Activated CD8-positive, alpha-beta T cell treated with anti-CD3 and anti-CD28 coated beads for 36 hours (primary cell): ENCODE measurements at places on chromosomes 5 and 9. TPM values are rescaled to one million over a fixed set of nuclear protein-coding genes. Genes with fewer than 3 reads are reported as not detected.

DBH gene
- not detected for total RNA-seq

HACD4 gene
- 4.1 TPM for total RNA-seq

DNA sequence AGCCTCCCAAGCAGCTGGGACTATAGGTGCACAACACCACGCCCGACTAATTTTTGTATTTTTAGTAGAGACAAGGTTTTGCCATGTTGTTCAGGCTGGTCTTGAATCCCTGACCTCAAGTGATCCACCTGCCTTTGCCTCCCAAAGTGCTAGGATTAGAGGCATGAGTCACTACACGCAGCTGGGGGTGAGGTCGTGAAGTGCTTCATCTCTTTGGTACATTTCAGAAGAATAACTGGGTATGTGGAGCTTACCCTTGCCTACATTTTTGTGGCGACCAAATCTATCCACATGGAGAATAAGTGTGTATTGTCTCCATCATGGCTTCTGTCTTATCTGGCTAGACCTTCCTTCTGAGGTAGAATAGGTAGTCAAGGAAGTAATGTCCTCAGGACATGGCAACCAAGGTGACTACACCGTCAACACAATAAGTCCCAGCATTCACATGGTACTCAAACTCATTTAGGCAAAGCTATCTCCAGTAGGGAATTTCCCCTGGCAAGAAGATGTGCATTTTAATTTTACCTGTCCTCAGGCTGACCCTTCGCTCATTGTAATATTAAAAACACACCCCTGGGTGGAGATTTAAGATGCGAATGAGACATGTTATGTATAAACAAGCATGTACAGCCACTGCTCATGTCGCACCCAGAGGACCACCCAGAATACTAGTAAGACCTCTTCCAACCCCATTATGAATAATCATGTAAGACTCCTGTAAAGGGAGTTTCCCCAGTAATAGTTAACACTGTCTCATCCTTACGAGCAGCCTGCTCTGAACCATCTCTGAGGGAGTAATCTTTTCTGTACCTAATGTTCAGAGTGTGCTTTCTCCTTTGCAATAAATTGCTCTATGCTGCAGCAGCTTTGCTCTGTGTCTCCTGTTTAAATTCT is 1173.2 kb downstream of the TAF11L14 start:
- no peak overlapping the region for H3K27ac ChIP-seq
- peaks cover 2% of the 10 kb centered on the region for H3K27me3 ChIP-seq
- no peak for DNase-seq
- H3K36me3 ChIP-seq = no peaks in the 10 kb centered on the region
- H3K4me3 ChIP-seq = no peak overlapping the region

DNA sequence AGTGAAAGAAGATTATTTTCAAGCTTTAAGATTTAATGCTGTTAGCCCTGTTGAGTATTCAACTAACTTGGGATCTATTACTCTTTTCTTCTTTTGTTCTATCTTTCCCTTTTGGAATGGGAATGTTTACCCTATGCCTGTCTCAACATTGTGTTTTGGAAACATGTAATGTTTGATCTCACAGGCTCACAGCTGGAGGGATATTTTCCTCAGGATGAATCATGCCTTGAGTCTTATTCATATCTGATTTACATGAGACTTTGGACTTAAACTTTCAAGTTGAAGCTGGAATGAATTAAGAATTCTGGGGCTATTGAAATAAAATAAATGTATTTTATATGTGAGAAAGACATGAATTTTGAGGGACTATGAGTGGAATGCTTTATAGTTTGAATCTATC is 607.8 kb upstream of the PTGER4 start:
- no peaks in the 10 kb centered on the region for H3K36me3 ChIP-seq
- no peak overlapping the region for H3K27ac ChIP-seq
- no peak for DNase-seq
- no peak overlapping the region for H3K4me3 ChIP-seq

DNA sequence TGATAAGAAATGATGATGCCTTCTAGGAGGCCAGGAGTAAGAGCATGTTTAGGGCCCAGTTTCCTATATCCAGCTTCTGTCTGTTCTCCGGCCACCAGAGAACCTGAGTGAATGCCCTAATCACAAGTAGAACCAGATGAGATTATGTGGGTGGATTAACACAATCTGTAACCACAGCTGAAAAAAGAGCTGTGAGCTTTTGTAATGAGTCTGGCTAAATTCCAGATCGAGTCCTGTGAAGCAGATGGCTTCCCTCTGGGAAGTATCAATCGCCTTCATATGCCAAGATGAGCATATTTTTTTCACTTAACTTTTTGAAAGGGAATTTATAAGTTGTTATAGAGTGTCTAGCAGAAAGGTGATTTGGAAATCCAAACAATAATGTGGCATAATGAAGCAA is 99.8 kb downstream of the NNT start:
- no peak overlapping the region for H3K4me3 ChIP-seq
- H3K27me3 ChIP-seq = no peaks in the 10 kb centered on the region
- peaks cover 51% of the 10 kb centered on the region for H3K36me3 ChIP-seq
- no peak for DNase-seq
- no peaks in the 10 kb centered on the region for H3K4me1 ChIP-seq

DNA sequence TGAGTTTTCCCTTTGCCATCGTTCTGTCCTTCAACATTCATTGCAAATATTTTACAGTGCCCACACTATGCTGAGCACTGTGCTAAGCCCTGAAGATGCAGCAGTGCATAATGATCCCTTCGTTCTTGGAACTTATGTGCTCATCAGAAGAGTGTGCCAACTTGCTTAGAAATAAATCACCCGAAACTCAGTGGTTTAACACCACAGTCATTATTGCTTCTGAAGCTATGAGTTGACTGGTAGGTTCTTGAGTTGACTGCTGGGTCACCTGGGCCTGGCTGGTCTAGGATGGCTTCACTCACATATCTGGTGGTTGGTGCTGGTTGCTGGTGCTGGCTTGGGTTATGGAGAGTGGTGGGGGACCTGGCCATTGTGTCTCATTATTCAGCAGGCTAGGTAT is 20.9 kb downstream of the PCSK5 start:
- peak; percentile 53 for DNase-seq
- H3K4me1 ChIP-seq = peaks cover 49% of the 10 kb centered on the region
- no peaks in the 10 kb centered on the region for H3K36me3 ChIP-seq
- no peak overlapping the region for H3K4me3 ChIP-seq
- H3K27me3 ChIP-seq = no peaks in the 10 kb centered on the region

GRCh38 chr5:178355671-178356070 is 123.1 kb upstream of the PHYKPL start:
- peaks cover 4% of the 10 kb centered on the region for H3K4me1 ChIP-seq
- no peak overlapping the region for H3K27ac ChIP-seq
- no peak overlapping the region for H3K4me3 ChIP-seq
- no peaks in the 10 kb centered on the region for H3K36me3 ChIP-seq
- H3K27me3 ChIP-seq = peaks cover 14% of the 10 kb centered on the region

DNA sequence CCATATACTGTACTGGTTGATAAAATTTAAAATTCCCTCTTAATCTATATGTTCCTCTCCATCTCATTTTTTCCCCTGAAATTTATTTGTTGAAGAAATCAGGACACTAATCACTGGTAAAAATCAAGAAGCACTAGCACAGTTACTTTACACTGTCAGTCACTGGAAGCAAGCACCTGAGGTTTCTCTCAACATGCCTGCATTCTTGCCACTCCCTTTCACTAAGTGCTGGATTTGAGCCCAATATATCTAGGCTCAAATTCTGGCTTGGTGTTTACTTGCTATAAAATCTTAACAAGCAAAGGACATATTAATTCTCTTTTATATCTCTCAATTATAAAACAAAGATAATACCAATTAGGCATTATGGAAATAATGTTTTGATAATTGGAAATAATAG is 58.6 kb downstream of the DIAPH1 start:
- H3K4me3 ChIP-seq = no peak overlapping the region
- H3K27me3 ChIP-seq = no peaks in the 10 kb centered on the region
- peaks cover 61% of the 10 kb centered on the region for H3K36me3 ChIP-seq
- no peak overlapping the region for H3K27ac ChIP-seq
- H3K4me1 ChIP-seq = peaks cover 36% of the 10 kb centered on the region

GRCh38 chr9:35844628-35845270 is 15.7 kb downstream of the TMEM8B start:
- no peaks in the 10 kb centered on the region for H3K36me3 ChIP-seq
- H3K4me1 ChIP-seq = peaks cover 39% of the 10 kb centered on the region
- H3K27me3 ChIP-seq = no peaks in the 10 kb centered on the region
- H3K4me3 ChIP-seq = no peak overlapping the region
- H3K27ac ChIP-seq = no peak overlapping the region

DNA sequence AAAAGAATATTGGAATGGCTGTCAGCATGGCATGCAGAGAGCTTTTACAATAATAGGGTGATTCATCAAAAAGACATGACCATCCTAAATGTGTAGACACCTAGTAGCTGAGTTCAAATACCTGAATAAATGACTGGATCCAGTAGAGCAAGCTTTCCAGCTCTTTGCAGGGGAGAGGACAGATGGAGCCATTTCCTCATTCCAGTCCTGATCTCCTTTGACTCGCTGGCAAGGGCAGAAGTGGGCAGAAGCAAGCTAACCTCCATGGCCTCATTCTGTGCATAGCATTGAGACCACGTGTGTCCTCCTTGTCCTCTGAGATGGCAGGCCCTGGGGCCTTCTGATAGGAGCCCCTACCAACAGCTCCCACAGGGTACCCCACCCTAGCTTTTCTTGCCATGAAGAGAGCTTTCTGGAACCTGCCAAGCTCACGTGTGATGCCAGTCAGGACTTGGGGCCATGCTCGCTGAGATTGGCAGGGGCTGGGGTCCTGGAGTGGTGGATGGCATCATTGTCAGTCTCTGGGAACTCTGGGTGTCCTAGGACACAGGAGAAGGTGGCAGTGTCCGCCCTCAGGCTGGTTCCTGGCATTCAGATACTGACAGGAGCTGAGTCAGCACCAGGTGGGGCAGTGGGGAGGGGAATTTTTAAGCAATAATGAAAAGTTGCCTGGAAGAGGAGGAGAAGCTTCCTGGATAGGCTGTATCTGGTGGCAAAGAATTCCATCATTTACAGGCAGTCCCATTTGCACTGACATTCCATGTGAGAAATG is 33.6 kb downstream of the WWC1 start:
- no peak for DNase-seq
- H3K27ac ChIP-seq = no peak overlapping the region
- H3K27me3 ChIP-seq = peaks cover 13% of the 10 kb centered on the region
- no peaks in the 10 kb centered on the region for H3K4me1 ChIP-seq
- no peaks in the 10 kb centered on the region for H3K36me3 ChIP-seq

GRCh38 chr9:72203205-72203803 is 54.1 kb downstream of the GDA start:
- DNase-seq = peak; percentile 10
- no peak overlapping the region for H3K27ac ChIP-seq
- H3K36me3 ChIP-seq = no peaks in the 10 kb centered on the region
- no peaks in the 10 kb centered on the region for H3K4me1 ChIP-seq
- no peak overlapping the region for H3K4me3 ChIP-seq
